ENCODE measurements at places on chromosomes 2 and 18.

GRCh38 chr2:105872142-105872728 is 127.5 kb downstream of the NCK2 start:
- no peak for DNase-seq

DNA sequence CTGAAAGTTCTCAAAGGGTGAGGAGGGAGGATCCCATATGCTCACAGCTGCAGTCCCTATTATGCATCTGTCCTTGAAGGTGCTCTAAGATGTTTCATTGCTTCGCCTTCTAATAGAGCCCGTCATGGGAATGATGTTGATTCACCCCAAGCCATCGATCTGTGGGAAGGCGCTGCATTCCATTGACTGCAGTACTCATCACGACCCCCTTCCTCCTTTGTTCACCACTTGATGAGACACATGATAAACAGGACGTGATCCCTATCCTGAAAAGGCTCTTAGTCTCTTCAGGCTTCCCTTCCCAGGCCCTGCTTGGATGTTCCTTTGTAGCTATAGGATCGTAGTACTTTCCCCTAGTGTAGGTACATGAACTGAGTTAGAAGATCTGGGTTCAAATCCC is 181.8 kb downstream of the AGPS start:
- no peak for DNase-seq

DNA sequence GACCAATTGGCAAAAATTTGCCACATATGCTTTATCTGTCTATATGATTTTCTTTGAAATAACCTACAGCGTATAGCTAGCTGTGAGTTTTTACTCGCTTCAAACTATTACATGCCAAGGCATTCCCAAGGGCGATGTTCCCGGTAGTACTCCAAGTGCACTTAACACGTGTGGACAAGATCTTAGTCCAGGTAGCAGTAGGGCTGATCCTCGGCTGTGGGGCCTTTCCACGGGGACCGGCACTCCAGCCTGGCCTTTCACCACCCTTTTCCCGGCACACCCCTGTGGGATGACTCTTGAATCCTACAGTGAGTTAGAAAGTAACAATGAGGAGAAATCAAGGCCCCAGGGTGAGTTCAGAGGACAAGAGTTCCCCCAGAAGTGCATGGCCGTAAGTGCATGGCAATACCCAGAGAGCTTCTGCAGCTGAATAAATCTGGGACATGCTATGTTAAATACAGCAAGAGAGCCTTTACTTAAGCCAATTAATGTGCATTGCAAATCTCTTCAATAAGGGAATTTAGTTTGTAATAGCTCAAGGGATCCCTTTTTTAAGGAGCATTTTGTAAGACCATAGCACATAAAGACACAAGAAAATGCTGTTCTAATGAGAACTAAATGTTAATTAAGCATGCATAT is 26.4 kb downstream of the CHMP1B start:
- no peak for DNase-seq

DNA sequence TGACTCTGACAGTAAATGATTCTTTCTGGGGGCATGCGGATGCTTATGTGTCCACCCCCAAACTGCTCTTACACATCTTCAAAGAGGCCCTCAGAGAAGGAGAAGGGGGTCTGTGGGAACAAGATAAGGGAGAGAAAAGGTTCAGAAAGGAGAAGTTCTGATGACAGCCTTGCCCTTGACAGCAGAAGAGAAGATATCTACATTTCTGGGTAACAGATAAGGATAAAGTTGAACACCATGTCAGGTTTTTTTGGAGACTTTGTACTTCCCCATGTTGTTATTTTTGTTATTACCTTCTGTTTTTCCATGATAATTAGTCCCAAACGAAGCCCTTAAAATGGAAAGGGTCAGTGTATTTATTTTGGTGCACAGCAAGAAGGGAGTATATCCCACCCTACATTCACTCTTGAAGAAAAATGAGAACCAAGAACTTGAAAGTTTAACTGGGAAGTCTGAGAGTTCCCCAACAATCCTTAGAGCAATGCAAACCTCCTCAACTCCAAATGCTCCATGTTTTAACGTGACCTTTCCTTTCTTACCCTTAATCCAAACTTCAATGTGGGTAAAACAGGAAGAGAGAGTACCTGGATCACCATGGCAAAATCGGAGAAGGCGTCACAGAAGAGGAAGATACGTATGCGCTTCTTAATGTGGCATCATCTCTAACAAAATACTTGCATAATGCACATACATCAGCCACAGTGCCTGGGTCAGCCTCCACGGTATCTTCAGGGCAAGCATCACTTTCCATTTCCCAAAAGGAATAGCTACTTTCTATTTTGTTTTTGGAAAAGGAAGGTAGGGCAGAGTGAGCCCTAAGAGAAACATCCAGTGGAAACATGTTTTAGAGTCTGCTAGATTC is 264.6 kb upstream of the STON1 start:
- DNase-seq, result peak; percentile 96

GRCh38 chr2:11410101-11410500 is 55.9 kb downstream of the E2F6 start:
- DNase-seq, result no peak

DNA sequence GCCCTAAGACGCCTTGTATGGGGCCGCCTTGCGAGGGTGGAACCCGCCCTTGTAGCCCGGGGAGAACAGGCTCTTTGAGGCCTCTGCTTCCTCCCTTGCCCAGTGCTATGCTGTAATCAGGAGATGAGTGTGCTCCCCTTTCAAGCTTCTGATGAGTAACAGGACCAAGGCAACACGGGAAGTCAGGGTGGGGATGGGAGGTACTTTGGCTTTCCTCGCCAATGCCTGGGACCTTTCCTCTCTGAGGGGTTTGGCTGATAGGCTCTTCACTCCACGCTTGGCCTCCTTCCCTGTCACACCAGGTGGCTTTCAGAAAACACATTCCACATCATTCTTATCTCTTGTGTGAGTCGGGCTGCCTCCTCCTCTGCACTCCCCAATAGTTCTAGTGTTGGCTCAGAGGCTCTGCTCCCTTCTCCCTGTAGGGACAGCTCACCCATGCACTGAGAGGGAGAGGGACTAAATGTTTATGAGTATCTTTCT is 223.7 kb upstream of the TRIB2 start:
- no peak for DNase-seq

DNA sequence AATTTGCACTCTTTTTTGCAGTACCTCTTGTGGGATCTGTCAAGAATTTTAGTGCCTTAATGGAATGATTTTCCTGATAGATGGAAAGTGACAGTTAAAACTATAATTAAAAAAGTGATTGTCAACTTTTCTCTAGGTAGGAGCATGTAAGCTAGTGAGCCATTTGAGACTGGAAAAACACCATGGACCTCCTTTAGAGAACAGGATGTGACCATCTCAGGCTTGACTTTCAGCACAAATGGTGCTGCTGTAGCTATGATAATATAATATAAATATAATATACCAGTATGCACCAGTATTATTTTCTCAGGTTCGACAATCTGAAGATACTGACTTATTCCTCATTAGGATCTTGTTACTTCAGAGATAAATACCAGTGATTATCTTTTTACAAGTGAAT is 27.8 kb downstream of the ZNF236 start:
- no peak for DNase-seq

- DNase-seq, result no peak
Observed at GRCh38 chr2:126635736-126636135, 20.2 kb upstream of the GYPC start.

GRCh38 chr2:79993144-79993543 is 311.4 kb downstream of the LRRTM1 start:
- peak; percentile 81 for DNase-seq

- no peak for DNase-seq
Observed at GRCh38 chr18:37611614-37612279, 46.1 kb upstream of the CELF4 start.

- peak; percentile 24 for DNase-seq
Observed at GRCh38 chr2:10534514-10535250, 86.6 kb upstream of the ODC1 start.

DNA sequence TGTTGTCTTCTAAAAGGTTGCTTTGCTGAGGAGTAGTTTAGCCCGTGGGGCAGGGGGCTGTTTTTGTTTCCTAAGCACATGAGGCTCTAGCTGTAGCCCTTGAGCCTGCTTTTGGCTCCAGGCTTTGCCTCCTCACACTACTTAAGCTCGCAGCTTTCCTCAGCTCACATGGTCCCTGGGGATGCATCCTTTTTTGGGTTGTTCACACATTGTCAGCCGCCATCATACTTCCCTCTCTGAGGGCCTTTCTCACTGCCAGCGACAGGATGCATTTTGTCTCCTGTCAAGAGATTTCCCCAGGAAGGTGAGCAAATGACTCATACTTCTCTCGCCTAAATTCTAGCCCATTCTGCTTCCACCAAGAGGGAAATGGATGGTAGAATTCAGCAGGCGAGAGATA is 279.5 kb upstream of the PKDCC start:
- DNase-seq, result no peak

DNA sequence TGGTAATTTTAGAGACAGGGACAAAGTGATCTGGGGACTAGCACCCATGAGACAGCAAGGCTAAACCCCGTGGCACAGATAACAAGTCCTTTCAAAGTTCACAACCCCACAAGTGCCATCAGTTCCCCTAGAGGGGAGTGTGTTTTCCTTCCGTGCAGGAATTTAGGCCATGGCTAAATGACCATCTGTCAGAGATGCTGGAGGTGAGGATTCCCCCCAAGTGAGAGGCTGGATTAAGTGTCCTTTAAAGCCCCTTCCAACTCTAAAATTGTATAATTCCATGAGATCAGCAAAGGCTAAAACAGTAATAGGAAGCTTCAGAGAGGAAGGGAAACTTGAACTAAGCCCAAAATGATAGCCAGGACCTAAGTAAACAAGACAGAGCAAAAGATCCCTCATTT is 8.7 kb downstream of the FEZ2 start:
- no peak for DNase-seq

DNA sequence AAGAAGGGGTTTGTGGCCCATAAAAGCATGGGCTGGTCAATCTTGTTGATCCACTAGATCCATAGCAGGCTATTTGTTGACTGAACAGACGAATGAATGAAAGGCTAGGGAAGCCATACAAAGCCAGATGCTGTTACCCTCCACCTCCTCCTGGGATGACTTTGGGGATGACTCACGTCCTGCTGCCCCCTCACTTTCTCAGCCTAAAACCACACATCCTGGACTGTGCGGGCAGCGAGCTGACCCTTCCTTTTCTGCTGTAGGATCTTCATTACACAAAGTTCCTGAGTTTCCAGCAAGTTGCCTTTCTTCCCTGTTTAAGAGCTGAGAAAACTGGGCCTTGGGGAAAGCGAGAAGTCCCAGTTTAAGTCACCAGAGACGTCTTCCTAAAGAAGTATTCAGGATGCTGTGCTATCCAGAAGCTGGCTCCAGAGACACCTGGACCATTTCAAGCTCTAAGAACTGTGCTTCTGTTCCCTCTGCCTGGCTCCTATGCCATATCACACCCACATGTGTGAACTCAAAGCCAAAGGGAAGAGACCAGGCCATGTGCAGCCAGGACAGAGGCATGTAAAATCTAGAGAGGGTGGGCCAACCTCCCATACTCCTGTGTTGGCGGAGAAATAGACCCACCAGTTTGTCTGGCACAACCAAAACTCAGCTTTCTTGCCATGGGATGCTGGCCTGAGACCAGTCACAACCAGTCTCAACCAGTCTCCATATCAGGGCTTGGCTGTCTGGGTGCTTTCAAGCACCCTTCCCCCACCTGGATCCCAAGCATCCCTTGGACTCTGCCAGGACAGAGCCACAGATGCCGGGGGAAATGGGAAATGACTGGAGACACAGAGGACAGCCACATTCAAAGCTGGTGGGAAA is 4.7 kb upstream of the SLC20A1 start:
- no peak for DNase-seq

DNA sequence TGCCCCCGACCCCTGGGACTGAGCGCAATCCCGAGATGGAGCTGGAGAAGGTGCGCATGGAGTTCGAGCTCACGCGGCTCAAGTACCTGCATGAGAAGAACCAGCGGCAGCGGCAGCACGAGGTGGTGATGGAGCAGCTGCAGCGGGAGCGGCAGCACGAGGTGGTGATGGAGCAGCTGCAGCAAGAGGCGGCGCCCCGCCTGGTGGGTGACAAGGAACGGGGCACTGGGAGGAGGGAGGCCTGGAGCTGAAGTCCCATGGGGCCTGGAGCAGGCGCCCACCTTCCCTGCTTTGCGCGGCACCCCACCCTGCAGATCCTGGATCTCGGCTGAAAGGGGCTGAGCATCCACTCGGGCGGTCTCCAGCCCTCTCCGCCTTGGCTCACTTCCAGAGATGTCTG is 1.2 kb downstream of the TMEM247 start:
- DNase-seq, result no peak

DNA sequence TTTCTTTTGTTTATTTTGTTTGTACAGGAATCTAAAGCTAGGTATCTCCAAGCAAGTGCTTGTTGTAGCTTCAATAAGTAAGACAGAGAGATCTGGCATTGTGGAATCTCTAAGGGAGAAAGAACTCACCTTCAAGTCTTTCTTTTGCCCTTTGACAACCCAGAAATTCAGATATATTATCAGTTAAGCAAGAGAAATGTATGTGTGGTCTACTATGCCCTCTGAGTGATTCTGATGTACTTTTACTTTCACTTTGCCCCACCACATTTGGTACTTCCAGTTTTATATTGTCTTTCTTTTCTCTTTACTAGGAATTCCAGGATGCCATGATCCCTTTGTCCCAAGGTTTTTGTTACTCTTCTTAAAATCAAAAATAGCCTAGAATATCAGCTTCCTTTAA is 259.6 kb upstream of the PIK3C3 start:
- DNase-seq, result no peak

DNA sequence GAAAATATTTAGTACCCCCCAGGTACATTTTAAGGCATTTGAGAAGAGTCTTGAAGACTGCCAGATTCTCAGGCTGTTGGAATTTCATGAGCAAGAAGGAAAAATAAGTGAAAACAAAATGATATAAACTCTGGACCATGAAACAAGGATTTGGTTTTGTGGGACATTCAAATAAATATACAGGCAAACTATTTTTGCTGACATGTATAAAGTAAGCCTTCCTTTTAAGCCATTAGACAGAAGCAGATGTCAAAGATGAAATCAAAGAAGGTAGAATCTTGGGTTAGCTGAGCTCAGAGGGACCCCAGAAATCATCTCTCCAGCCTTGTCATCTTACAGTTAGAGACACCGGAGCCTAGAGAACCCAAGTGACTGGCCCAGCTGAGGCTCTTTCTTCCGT is 51.3 kb upstream of the ACSL3 start:
- no peak for DNase-seq

- no peak for DNase-seq
Observed at GRCh38 chr18:3529601-3530000, 79.6 kb downstream of the TGIF1 start.

- DNase-seq, result no peak
Observed at GRCh38 chr2:217852555-217853211, 150.1 kb downstream of the TNS1 start.

DNA sequence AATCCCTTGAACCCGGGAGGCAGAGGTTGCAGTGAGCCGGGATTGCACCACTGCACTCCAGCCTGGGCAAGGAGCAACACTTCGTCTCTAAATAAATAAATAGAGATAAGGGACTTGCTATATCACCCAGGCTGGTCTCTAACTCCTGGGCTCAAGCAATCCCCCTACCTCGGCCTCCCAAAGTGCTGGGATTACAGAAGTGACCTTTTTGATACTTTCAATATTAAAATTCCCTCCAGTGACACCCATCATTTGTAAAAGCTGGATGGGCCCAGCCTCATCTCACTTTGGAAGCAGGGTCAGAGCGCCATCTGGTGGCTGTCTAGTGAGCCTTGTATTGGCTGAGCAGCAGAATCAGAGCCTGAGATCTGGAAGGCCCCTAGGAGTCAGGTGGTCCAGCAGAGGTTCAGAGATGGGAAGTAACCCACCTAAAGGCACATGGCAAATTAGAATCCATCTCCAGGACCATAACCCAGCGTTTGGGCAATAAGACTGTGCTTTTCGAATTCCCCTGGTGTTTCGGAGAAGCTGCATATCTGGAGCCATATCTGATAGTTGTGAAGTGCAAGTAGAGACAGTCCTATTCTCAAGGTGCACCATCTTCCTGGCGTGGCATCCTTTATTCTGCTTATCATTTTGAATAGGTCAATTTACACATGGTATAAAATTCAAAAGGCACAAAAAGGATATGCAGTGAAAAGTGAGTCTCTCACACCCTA is 18.3 kb upstream of the SLC35F6 start:
- peak; percentile 80 for DNase-seq
